Muscle of back (tissue), 13 donors: ENCODE measurements at places on chromosomes 7 and 10. TPM values are rescaled to one million over a fixed set of nuclear protein-coding genes. Genes with fewer than 3 reads are reported as not detected.
A peak's percentile ranks its signal among the peaks of the same experiment; 100 is the strongest.

CHAT gene
- polyA plus RNA-seq = not detected

ZDHHC4 gene
- polyA plus RNA-seq = 45.3 TPM

TNKS2 gene
- 42.6 TPM for polyA plus RNA-seq

SLC26A3 gene
- not detected for polyA plus RNA-seq

MMP21 gene
- polyA plus RNA-seq = 0.56 TPM

CNTNAP2 gene
- polyA plus RNA-seq = 12.0 TPM

NKX2-3 gene
- polyA plus RNA-seq = 0.97 TPM

FGF8 gene
- polyA plus RNA-seq = 0.18 TPM

- DNase-seq = no peak
Observed at GRCh38 chr7:37713613-37714012, 30.0 kb downstream of the GPR141 start.

DNA sequence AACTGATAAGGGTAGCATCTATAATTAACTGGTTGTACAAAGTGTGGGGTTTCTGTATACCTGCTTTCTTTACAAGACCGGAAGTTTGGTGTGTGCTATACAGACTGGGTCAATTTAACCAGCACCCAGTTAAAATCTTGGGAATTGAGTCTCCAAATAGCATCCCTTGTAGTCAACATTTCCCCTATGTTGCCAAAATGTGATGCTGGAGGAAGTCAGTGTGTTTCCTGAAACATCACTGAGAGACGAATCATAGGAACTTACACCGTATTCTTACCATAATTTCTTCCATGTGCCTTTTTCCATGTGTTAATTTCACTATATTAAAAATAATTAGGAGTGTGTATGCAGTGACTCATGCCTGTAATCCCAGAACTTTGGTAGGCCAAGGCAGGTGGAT is 1.7 kb downstream of the AKR1C4 start:
- no peak for DNase-seq

DNA sequence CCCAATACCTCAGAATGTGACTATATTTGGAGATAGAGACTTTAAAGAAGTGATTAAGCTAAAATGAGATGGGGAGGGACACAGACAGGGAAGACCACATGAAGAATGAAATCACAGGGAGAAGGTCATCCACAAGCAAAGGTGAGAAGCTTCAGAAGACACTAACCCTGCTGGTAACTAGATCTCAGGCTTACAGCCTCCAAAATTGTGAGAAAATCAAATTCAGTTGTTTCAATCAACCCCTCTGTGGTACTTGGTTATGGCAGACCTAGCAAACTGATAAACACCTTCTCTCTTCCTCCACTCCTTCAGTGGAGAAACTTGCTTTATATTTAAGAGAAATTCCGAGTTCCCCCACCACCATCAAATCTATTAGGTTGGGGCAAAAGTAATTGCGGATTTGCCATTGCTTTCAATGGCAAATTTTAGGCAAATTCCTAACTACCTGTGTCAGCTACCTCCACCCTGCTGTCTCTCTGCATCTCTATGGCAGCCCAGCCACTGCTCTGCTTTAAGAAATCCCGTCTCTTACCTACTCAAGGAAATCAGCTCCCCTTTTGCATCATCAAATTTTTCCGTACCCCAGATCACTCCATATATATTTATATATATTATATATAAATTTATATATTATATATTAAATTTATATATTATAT is 38.2 kb downstream of the SEMA3E start:
- no peak for DNase-seq

DNA sequence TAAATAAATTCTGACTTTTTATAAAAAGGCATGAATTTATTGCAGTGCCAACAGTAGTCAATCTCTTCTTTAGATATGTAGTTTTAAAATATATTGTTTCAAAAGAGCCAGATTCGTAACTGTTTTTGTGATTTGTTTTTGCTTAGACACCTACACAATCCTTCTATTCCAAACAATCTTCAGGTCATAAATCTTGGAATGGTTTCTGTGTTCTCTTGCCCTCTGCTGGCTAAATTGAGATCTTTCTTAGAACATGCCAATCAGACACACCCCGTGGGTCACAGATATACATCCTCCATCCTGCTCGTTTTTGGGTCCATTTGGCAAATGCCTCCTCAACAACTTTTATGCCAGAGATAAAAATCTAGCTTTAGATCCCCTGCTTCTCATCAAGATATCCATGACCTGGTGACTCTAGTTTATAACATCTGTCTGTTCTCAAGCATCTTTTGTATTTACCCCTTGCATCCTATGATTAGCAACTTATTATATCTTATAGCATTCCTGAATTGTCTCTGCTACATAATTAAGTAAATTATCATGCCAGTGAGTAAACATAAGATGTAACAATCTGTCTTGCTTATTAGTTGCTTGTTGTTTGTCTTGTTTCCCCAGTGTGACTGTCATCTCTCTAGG is 35.3 kb upstream of the IFRD1 start:
- no peak for DNase-seq

DNA sequence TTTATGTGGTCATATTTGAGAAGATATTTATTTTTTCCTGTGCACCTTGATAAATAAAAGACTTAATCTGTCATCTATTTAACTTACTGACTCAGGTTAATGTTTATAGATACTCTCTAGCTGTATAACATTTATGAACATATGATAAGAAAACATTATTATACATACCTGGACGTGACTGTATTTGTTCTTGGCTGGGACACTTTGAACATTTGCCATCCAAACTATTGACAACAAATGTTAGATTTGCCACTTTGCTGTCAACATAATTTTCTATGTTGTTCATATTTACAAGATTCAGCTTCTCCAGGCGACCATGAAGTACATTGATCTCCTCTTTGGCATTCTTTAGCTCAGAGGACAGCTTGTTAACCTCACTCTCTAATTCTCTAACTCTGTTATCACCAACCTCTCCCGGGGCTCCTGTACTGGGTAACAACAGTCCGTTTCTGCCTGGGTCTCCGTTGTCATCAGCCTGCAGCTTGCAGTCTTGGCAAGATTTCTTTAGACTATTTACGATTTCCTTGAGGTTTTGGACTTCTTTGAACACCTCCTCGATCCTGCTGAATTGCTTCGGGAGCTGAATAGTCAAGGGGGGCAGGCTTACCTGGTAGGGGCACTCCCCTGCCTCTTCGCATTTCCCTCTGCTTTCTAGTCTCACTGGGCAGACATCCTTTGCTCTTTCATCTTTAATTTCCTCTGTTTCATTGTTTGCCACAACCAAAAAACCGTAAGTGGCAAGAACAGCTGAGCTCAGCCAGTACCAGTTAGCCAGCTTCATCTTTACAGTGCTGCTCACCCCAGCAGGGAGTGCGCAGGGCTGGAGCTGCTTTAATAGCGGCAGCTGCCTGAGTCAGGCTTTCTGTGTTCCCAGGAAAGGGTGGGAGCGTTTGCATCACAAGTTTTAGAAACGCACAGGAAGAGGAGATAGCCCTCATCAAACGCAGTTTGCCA is at the start of gene FGL2:
FGL2 (minus strand) TSS at position 807 of the 954 bp plus-strand sequence; CDS start at position 781, 26 bp downstream.
- DNase-seq = peak; percentile 53

DNA sequence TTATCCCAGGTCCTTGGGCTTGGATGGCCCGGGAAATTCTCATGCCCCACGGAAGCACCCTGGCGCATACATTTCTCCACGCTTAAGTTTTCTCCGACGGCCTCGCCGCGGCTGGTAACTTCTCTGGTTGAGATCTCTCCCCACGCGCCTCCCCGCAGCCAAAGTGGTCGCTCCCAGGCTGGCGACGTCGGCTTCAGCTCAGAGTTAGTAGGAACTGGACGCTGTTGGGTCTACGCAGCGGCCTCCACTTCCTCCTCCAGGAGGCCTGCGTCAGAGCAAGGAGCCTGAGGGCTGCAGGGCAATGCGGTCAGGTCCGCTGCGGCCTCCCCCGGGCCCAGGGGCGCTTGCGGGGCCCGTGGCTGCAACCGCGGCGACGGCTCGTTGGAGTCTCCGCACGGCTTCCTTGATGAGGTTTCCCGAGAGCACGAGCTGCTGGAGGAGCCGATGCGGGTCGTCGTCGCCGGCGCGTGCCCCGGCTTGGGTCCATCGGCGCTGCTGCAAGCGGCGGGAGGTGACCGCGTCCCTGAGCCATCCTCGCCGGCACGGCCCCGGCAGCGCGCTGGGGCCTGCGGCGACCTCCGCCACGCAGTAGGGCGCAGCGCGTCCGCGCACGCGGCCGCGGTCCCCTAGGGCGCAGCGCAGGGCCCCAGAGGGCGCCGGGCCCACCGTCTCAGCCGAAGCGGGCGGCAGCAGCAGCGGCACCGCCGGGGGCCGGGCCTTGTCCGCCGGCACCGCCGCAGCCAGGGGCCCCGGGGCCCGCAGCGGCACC is 744 bp downstream of the FRAT2 start:
- DNase-seq = no peak

GRCh38 chr10:26543567-26544306 is 105.6 kb downstream of the APBB1IP start:
- DNase-seq = no peak

DNA sequence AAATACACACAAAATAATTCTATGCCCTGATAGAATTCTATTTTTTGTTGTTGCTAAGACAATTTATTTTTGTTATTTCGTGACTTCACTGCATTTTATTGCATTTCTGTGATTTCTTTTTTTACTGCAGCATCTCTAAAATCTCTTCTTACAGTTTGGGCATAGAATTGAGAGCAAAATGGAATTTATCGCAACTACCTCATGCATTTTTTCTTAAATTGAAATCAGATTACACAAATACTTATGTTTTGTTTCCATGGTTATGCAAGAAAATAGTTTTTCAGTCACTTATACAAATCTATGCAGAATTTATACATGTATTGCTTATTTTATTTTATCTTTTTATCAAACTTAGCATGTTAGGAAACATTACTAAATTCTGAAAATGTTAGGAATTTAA is 781.8 kb upstream of the LRRTM3 start:
- DNase-seq = no peak

DNA sequence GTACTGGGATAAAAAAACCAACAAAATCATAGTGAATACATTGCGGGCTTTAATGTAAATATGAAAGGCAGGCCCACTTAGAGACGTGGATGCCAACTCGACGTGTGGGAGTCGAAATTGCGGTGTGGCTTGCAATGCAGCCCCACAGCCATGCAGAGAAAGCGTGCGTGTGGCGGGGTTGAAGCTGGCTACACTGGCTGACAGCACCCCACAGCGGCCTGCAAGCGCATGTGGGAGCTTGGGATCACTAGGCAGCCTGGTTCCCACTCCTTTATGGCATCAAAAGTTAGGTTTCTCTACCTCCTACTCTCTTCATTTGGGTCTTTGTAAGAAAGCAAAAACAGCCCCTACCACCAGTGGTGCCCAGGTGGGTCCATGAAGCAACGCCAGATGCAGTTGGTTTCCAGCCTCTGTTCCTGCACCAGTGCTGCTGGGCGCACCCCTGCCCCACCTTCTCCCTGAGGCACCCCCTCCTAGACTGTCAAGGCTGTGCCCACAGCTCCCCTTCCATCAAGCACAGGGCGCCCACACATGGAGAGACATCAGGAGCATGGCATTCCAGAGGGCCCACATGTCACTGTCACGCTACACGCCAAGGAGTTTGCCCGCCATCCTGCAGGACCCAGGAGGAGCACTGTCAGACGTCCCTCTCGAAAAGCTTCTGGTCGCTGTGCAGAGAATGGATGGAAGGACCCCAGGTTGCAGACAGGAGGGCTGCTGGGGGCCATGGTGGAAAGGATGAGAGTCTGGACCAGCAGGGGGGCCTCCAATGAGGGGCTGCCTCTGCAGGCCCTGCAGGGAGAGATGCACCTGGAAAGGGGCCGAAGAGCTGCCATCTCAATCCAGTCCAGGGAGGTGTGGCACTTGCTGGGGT is 142.9 kb downstream of the PAXIP1 start:
- DNase-seq = no peak

- DNase-seq = no peak
Observed at GRCh38 chr7:82173400-82174021, 270.1 kb downstream of the CACNA2D1 start.

GRCh38 chr10:69929575-69929974 is 123.1 kb upstream of the MACROH2A2 start:
- no peak for DNase-seq

DNA sequence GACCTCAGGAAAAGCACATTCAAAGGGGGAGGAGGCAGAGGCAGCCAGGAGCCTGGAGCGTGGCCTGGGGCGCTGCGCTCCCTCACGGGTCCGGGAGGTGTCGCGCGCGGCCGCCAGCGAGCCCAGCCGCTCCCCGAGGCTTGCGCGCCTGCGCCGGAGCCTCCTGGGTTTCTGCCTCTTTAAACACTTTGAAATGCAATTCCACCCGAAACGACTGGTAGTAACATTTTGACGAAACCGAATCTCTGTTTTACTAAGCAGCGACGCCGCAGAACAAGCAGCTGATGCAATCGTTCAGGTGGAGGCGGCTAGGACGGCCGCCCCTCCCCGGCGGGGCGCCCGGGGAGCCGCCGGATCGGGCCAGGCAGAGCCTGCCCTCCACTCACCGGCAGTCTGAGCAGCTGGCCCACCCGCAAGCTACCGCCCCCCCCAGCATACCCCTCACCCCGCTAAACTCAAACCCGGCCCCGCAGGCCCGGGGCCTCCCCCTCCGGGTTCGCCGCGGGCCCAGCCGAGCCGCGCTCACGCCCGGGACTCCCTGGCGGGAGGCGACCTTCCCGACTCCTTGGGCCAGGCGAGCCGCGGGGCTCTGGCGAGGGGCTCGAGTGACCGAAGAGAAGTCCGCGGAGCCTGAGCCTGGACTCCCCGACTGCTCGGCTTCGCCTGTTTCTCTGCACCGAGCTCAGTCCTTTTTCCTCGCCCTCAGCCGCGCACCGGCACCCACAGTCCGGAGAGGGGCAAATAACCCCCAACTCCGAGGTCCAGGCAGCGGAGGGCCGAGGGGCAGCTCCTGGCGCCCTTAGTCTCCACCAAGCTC is 3.2 kb downstream of the MKX start:
- peak; percentile 85 for DNase-seq

GRCh38 chr10:48667960-48668590 is 16.6 kb upstream of the WDFY4 start:
- DNase-seq = no peak

DNA sequence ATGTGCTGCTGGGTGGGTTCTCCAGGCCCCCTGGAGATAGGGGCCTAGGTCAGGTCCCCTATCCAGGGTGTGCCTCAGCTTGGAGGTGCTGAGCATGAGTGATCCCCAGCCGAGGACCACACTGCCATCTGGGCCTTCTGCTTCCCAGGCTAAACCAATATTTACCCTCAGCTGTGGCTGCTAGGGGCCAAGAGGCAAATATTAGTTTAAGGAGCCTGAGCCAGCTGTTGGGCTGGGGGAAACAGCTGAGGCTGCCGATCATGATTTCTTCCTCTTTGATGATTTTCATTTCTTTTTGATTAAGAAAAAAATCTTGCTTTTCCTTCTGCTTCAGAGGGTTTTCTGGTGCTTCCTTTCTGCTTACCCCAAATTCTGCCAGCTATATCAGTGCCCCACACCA is 83.4 kb downstream of the NEURL1 start:
- no peak for DNase-seq

GRCh38 chr7:36748017-36748487 is 23.8 kb upstream of the AOAH start:
- DNase-seq = no peak

GRCh38 chr7:80875537-80876120 is 43.2 kb downstream of the SEMA3C start:
- no peak for DNase-seq

- no peak for DNase-seq
Observed at GRCh38 chr10:127934383-127934782, 27.5 kb downstream of the PTPRE start.
